Stimulated activated CD8-positive, alpha-beta memory T cell treated with anti-CD3 and anti-CD28 coated beads, Interleukin-4, amount 100 ng/mL, for 1 hour (primary cell): ENCODE measurements at places on chromosomes 13 and 19.
A peak's percentile ranks its signal among the peaks of the same experiment; 100 is the strongest.

DNA sequence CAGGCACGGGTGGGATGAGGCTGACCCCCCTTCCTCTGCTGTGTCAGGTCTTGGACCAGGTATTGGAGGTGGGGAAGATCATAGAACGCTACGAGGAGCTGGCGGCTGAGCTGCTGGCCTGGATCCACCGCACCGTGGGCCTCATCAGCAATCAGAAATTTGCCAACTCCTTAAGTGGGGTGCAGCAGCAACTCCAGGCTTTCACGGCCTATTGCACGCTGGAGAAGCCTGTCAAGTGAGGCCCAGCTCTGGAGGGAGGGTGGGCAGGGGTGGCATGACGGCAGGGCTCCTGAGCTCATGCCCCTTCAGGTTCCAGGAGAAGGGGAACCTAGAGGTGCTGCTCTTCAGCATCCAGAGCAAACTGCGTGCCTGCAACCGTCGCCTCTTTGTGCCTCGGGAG lies 35.3 kb downstream of the SPTBN4 start:
- no peak for DNase-seq

GRCh38 chr19:4149518-4150288 lies 3.7 kb upstream of the CREB3L3 start:
- no peak for DNase-seq

- no peak for DNase-seq
Observed at GRCh38 chr19:12364391-12365235, 870 bp downstream of the ZNF442 start.

- DNase-seq = no peak
Observed at GRCh38 chr19:48670699-48671445, 1.9 kb downstream of the NTN5 start.

DNA sequence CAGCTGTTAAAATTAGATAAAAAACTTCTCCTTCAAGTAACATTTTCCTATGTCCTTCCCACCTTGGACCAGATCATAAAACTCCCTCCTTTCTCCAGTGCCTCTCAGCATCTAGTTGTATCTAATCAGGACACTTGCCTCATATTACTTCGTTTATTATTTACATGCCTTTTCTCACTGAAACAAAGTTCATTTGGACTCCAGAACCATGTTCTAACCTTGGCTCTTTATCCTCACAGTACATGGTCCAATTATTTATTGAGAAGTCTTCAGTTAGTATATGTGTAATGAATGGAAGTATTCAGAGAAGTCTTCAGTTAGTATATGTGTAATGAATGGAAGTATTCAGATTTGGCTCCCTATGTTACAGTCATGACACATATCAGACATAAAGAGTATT lies 342.7 kb downstream of the OXGR1 start:
- DNase-seq = no peak

GRCh38 chr13:30734439-30734838 lies 904 bp upstream of the ALOX5AP start:
- no peak for DNase-seq

- peak; percentile 38 for DNase-seq
Observed at GRCh38 chr19:35211545-35212230, 16.9 kb downstream of the FAM187B start.

DNA sequence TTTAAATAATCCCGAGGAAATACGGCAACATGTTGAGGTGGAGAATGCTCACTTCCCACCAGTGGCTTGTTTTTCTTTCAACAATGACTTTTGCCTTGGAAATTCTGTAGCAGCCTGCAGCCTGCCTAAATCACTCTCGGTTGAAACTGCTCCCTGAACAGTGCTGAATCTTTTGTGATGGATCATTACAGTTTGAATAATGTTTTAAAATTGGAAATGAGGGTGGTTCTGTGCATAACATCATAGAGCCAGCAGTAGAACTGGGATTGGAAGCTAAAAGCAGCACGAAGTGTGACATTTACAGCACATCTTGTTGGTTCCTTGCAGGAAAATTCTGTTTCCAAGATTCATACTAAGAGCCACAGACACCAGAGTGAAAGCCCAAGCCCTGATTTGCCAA lies 74.1 kb upstream of the GPR12 start:
- no peak for DNase-seq

DNA sequence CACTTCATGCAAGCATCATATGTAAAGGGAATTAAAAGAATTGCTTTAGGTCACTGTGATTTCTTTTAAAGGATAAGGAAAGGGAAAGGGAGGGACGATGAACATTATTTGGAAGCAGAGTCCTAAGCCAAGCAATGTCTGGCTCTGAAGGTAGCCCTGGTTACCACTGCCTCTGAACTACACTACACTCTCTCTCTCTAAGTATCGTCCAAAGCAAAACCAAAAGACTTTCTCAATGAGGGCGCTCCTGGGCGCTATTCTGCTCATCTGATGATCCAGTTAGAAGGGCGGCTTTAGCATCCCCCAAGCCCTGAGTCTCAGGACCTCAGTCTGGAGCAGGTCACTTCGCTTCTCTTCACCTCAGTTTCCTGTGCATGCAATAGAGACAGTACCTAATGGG lies 26.2 kb downstream of the FOXO1 start:
- no peak for DNase-seq

DNA sequence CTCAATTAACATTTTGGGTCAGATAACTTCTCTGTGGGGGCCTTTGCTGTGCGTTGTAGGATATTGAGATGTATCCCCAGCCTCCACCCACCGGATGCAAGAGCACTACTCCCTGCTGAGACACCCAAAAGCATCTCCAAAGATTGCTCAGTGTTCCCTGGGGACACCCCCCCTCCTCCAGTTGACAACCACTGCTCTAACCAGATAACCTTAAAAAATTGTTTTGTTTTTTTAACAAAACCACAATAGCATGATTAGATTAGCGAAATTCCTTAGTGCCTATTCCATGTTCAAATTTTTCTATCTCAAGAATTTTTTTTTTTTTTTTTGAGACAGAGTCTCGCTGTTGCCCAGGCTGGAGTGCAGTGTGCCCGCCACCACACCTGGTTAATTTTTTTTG lies 2.6 kb upstream of the EPN1 start:
- DNase-seq = no peak

GRCh38 chr13:77749344-77749880 lies 51.9 kb downstream of the SLAIN1 start:
- DNase-seq = no peak

DNA sequence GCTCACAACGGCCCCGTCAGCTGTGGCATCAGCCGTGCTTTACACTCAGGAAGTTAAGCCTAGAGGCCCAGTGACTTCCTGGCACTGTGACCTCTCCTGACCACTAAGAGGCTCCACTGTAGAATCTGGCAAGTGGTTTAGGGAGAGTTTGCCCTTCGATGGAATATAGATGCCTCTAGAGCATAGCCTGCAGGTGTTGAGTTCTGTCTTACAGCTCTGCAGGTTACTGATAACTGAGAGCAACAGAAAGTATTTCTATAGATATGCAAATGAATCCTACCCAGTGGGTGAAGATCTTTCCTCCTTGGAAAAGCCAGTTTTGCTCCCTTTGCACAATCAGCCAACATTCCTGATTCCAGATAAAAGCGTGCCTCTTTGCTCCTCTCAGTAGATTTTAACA lies 35.8 kb downstream of the ATP12A start:
- no peak for DNase-seq

GRCh38 chr13:74134777-74135325 lies 647 bp upstream of the KLF12 start:
- peak; percentile 42 for DNase-seq

DNA sequence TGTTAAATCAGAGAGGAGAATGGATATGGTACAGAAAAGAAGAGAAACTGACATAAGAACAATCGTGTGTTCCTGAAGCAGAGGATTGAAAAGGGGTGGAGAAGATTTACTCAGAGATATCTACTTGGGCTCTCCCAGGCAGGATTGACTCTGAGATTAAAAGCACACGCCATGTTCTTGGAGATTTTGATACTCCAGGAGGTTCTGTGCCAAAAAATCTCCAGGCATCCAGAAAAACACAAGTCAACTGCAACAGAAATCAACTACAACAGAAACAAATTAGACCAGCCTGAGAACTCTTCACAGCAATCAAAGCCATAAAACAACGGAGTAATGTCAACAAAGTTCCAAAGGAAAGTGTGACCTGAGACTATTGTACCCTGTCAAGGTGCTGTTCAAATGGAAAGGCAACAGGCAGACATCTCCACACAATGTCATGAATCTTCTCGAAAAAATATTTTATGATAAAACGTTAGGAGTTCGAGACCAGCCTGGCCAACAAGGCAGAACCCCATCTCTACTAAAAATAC lies 104.2 kb downstream of the UBL3 start:
- DNase-seq = no peak

- DNase-seq = no peak
Observed at GRCh38 chr13:70502944-70503343, 394.7 kb upstream of the KLHL1 start.

DNA sequence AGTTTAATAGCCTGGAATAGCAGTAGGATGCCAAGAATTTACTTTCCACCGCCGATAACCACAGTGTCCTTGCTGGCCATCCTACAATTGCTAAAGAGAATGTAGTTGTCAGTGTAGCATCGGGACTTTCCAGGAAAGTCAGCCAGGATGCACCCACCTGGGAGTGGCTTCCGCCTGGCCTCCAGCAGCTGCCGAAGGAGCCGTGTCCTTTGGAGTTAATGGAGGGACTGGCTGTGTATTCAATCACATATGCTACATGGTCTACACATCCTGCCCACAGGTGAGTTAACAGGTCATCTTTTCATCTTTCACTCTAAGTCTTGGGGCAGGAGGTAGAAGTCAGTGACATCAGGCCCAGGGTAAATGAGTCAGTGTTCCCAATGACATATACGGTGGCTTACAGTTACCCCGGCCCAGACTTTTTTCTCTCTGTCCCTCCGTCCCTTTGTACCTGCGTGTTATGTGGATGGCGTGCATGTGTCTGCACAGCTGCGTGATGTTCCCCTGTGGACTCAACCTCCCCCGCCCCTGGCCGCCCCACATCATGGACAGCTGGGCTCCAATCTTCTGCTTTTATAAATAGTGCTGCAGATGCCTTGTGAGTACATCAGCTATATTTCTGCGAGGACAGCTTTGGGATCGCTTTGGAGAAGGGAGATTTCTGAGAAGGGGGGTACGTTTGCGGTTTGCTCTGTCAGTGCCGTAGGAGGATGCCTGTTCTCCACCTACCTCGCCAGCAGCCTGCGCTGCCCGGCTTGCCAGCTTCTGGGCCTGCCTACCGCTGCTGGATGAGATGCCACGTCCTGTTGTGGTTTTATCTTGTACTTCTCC lies 63.1 kb downstream of the ATP11A start:
- no peak for DNase-seq

DNA sequence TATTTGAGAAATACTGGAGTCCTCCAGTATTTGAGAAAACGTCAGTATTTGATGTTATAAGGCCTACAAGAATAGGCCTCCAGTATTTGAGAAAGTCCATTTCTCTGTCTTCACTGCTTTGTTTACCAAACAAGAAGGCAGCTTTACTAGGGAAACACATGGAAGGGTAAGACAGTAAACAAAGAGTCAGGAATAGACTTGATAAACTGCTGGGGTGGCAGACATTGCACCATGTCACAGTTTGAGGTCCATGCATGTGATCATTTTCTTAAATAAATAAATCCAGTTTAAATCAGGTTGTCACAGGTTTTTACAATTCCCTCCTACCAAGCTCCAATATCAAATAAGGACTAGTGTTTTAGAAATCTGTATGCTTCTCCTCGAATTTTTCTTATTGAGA lies 1431.0 kb upstream of the SPRY2 start:
- DNase-seq = no peak

DNA sequence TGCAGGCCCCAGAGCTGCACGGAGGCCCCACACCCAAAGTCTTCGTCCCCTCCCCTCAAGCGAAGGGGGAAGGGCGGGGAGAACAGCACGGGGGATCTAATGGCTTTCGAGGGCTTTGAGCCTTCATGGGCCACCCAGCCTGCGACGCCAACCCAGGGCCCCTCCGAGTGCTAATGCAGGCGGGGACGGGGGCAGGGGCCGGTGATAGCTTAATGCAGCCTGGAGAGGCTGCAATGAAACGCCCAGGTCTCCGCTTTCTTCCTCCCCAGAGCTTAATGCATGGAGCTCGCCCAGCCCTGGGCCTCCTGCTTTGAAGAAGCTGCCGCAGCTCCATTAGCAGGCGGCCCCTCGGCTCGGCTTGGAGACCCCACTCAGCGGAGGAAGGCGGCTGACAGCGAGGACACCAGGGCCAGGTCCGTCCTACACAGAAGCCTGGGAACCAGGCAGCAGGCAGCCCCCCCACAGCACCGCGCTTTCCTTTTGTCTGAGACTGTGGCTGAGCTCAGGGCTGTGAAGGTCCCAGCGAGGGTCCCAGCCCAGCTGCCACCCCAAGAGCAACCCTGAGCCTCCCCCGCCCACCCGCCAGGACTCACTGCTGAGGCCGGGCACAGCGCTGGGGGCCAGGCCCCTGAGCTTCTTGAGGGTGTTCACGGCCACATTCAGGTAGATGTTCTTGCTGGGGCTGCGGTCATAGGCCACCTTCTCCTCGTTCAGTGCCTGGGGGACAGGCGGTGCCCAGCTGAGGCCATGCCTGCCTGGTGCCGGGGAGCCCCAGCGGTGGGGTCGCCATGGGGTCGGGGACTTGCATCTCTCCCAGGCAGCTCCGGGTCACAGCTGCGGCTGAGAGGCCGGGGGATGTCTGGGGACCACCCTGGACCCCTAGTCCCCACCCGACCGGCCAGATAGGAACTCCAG lies 7.5 kb upstream of the ATP8B3 start:
- no peak for DNase-seq

DNA sequence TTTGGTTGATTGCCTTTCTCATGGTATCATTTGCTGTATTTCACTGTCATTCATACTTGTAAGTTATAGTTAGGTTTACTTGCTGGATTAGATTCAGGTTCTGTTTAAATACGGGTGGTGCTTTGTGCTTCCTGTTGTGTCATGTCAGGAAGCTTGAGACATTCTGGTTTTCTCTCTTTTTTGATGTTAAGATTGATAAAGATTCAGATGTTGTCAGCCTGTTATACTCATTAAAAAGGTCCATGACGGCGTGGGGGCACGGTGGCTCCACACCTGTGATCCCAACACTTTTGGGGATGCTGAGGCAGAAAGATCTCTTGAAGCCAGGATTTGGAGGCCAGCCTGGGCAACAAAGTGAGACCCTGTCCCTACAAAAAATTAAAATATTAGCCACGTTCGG lies 45.7 kb downstream of the NAA16 start:
- DNase-seq = no peak

DNA sequence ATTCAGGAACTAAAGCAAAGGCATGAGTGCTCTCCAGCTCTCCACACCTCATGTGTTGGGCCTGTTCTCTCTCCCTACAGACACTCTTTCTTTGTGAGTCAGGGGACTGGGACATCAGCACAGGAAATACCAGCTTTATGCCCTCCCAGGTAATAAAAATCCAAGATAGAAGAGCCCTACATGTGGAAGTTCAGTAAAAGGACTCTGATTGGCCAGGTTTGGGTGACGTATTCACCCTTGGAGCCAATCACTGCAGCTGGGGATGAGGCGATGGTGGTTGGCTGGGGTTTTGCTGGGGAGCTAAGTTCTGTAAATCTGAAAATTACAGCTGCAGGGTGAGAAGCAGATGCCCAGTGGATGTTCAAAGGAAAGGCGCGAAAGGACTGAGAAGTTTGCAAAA lies 32.5 kb downstream of the CCDC70 start:
- DNase-seq = no peak
